ENCODE measurements at places on chromosomes 16 and 17.

GRCh38 chr17:21082001-21082436 is 39.2 kb upstream of the USP22 start:
- DNase-seq: no peak

- DNase-seq: no peak
These were observed 26.3 kb downstream of the SPECC1 start for GRCh38 chr17:20035501-20035900.

GRCh38 chr17:59842901-59843652 is 49.7 kb downstream of the TUBD1 start:
- peak; percentile 93 for DNase-seq

DNA sequence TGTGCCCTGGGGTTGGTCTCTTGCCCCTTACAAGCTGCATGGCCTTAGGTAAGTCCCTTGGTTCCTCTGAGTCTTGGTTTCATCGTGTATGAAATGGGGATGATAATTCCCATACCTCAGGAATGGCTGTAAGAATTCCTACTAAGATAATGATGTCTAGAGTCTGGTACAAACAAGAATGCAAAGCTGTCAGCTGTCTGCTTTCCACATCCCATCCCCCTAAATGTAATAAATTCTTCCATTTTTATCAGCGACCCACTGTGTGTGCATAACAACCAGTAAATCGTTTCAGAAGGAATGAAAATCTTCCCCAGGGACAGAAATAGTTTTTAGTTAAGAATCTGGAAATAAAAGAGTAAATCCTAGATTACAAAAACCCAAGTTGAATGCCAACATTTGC is 95.4 kb downstream of the CPPED1 start:
- no peak for DNase-seq

DNA sequence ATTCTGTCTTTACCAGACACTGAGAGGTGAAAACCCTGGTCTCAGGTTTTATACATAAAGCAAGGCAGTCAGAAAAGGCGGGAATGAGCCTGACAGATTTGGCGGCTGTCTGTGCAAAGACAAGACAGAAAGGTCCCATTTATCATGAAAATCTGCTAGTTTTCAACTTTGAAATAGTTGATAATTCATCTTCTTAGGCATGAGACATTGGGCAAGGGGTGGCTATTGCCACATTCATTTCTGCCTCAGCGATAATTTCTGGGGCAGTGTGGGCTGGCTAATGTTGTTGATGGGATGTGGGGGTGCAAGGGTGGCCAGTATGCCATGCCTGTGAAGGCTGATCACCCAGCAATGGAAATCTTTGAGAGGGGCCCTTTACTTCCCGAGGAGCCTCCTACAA is 173.8 kb upstream of the RPH3AL start:
- no peak for DNase-seq

- DNase-seq: peak; percentile 44
These were observed 5.3 kb upstream of the EIF4A3 start for GRCh38 chr17:80152081-80152702.
